ENCODE measurements at places on chromosomes 3 and 15. TPM values are rescaled to one million over a fixed set of nuclear protein-coding genes. Genes with fewer than 3 reads are reported as not detected.

The NPHP3 gene
- total RNA-seq = 7.8 TPM

The MYO5C gene
- 5.5 TPM for total RNA-seq

The IFRD2 gene
- 92.6 TPM for total RNA-seq

The SLC26A6 gene
- total RNA-seq = 12.8 TPM

The GCNT3 gene
- total RNA-seq = 195 TPM

The MUC4 gene
- not detected for total RNA-seq

The CPN2 gene
- total RNA-seq = not detected

The GTF2E1 gene
- total RNA-seq = 12.0 TPM

The SENP8 gene
- 2.1 TPM for total RNA-seq

The SMCO1 gene
- total RNA-seq = not detected

The PRR20G gene
- 0.14 TPM for total RNA-seq

The ZPLD1 gene
- 0.08 TPM for total RNA-seq

The DPPA4 gene
- not detected for total RNA-seq

The CTXN2 gene
- total RNA-seq = not detected

The CACNA2D2 gene
- total RNA-seq = 0.58 TPM

The SAMMSON gene
- total RNA-seq = not detected

The IQCF5 gene
- total RNA-seq = not detected

The GHSR gene
- not detected for total RNA-seq

The CCNB2 gene
- 103 TPM for total RNA-seq

The MON1A gene
- 7.9 TPM for total RNA-seq

The ACAA1 gene
- 46.7 TPM for total RNA-seq

The ECE2 gene
- not detected for total RNA-seq

The SERPINI2 gene
- not detected for total RNA-seq

The C2CD4B gene
- not detected for total RNA-seq

The ZNF620 gene
- total RNA-seq = 1.8 TPM

The ARPIN gene
- total RNA-seq = 12.6 TPM

The TRPM1 gene
- total RNA-seq = not detected

The C3orf20 gene
- total RNA-seq = 0.03 TPM

The HHLA2 gene
- 0.13 TPM for total RNA-seq

The STAC gene
- total RNA-seq = 2.4 TPM
